ENCODE measurements at places on chromosomes 4 and X. TPM values are rescaled to one million over a fixed set of nuclear protein-coding genes. Genes with fewer than 3 reads are reported as not detected.

CLCN4 gene
- total RNA-seq = 5.1 TPM

CCKAR gene
- not detected for total RNA-seq

VCX3B gene
- total RNA-seq = not detected

HERC5 gene
- total RNA-seq = 4.0 TPM

TRAM1L1 gene
- 0.49 TPM for total RNA-seq
